ENCODE measurements at places on chromosomes 11 and 22.

DNA sequence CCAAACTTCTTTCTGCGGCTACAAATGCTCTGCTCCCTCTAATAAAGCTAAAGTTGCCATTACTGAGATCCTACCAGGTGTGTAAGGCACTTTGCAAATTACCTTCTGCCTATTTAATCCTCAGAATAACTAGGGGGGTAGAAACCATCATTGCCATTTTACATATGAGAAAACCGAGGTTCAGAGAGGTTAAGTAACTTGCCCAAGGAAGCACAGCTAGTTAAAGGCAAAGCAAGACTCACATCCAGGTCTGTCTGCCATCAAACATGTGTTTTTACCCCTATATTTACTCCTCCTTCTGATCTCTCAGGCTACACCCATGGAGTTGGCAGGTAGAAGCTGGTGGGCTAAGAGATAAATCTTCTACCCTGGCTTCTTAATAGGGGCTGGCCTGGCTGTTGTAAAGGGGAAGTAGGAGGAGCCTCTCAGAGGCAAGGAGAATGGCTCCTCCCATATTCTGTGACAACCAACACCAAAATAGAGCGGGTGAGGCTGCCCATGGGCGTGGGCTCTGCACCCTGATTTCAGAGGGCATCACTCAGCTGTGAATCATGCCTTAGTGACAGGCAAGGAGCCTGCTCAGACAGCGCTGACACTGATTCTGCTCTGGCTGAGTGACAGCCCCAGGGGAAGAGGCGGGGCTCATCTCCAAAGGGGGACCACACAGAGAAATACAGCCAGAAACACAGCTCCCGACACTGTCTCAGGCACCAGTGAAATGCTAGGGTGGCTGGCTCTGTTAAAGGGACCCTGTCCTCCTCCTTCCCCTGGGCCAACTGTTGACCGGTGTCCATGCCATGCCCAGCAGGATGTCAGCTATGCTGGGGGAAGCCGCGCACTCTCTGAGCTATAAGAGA is 106.8 kb downstream of the ABTB2 start:
- DNase-seq: peak; percentile 7

- DNase-seq: peak; percentile 59
Measured at GRCh38 chr22:21917181-21917958, 35.3 kb downstream of the PPM1F start.

GRCh38 chr22:30471616-30472318 is at the start of gene SEC14L3:
Gene SEC14L3 (minus strand): TSS chr22:30472017. CDS start chr22:30471958, 59 bp downstream.
- no peak for DNase-seq

- no peak for DNase-seq
Measured at GRCh38 chr11:125297346-125297915, 132.9 kb downstream of the PKNOX2 start.

- no peak for DNase-seq
Measured at GRCh38 chr11:82873919-82874333, 26.3 kb downstream of the PRCP start.

Measured in G401 (cell line).